Right atrium auricular region (tissue), 2 donors: ENCODE measurements at places on chromosomes 4 and X. TPM values are rescaled to one million over a fixed set of nuclear protein-coding genes. Genes with fewer than 3 reads are reported as not detected.

Gene CSN1S1
- total RNA-seq: not detected

- DNase-seq: no peak
Observed at GRCh38 chrX:103376979-103377324, 614 bp downstream of the BEX3 start.

DNA sequence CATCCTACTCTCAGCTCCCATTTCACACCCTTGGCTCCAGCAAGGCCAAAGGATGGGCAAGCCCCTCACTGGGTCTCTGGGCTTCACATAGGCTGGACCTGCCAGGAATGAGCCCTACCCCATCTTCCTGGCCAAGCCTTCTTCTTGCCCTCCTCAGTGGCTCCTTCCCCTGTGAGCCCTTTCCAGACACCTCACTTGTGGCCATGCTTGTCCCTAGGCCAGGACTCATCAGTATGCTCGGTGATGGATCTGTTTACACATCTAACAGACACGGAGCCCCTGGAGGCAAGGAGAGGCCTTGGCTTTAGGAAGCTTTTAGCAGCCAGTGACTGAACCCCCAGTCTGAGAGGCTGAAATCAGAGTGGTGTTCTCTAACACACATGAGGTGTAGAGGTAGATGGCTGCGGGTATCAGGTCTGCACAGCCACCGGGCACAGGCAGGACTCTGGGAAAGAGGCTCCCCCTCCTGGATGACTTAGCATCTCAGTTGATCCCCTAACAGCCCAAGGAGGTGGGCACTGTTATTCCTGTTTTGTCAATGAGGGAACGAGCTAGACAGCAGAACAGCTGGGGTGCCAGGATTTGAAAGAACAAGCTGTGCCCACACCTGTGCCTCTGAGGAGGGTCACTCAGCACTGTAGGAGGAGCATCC lies 44.8 kb downstream of the PPP2R2C start:
- DNase-seq: no peak

GRCh38 chr4:24995346-24995919 lies 35.3 kb downstream of the LGI2 start:
- DNase-seq: no peak

Gene SSX4B
- total RNA-seq: not detected

DNA sequence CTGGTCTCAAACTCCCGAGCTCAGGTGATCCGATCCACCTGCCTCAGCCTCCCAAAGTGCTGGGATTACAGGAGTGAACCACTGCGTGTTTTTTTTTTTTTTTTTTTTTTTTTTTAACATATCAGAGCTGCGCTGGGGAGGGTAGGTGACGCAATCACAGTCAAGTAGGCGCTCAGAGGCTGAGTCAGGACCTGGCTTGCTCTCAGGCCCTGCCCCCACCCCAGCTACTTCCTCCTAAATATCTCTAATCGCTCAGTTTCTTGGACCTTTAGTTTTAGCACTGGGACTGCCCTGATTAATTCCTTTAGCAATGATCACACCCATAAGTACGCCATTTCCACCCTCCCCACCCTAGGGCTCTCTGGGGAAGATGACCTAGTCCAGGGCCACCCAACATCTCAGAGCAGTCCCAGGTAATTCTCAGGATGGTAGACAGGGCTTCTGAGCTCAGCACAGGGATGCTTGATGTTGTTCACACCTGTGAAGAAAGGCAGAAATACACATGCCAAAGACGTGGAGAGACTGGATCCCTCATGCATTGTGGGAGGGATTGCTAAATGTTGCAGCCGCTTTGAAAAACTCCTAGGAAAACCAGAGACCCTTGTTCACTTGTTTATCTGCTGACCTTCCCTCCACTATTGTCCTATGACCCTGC lies 50.2 kb downstream of the DDX3X start:
- peak; percentile 82 for DNase-seq

DNA sequence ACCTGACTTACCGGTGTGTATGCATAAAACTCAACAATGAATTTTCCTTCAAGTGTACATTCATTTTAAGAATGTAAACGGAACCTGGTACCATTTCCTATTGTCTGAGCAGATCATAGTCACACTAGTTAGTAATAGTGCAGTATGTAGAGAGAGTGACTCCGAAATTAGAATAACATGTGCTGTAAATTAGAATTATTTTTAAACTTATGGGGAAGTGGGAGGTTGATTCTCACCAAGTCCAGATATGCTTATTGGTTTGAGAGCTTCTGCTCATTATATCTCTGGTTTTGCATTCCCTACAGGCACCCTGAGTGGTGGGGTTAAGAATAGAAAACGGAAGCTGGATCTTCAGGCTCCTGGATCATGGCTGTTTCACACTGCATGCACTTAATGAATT lies 39.6 kb downstream of the KLF3 start:
- DNase-seq: no peak

- no peak for DNase-seq
Observed at GRCh38 chrX:16903274-16904022, 33.3 kb upstream of the RBBP7 start.

DNA sequence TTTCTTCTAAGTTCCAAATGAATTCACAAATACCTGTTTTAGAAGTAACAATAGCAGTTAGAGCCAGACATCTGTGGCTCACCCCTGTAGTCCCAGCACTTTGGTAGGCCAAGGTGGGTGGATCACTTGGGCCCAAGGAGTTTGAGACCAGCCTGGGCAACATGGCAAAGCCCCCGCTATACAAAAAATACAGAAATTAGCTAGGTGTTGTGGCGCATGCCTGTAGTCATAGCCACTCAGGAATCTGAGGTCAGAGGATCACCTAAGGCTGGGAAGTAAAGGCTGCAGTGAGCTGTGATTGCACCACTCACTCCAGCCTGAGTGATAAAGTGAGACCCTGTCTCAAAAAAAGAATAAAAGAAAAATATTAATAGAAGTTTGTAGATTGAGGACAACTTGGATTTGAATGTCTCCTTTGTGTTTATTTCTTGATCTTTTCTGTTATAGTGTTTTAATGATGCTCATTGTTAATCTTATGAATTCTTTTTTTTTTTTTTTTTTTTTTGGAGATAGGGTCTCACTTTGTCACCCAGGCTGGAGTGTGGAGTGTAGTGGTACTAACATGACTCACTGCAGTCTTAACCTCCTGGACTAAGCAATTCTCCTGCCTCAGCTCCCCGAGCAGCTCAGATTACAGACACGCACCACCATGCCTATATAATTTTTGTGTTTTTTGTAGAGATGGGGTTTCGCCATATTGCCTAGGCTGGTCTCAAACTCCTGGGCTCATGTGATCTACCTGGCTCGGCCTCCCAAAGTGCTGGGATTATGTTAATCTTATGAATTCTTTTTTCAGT lies 30.7 kb upstream of the RAPGEF2 start:
- DNase-seq: no peak

GRCh38 chr4:6918338-6918737 lies 8.7 kb downstream of the TBC1D14 start:
- DNase-seq: no peak

DNA sequence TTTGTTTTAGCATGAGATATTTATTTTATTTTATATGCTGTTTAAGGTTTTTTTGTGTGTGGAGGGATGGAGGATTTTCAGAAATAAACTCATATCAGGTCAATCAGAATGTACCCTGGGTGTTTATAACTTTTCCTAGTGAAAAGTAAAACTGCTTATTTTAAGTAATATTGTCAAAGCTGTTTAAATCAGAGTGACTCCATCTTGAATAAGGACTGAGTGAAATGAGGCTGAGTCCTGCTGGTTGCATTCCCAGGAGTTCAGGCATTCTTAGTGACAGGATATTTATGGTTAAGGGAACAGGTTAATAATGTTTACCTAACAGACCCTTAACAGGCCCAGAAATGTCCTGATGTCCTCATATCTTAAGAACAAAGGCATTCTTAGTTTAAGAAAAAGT lies 1160.9 kb upstream of the PCDH7 start:
- no peak for DNase-seq

Gene PAK3
- total RNA-seq: 0.16 TPM

DNA sequence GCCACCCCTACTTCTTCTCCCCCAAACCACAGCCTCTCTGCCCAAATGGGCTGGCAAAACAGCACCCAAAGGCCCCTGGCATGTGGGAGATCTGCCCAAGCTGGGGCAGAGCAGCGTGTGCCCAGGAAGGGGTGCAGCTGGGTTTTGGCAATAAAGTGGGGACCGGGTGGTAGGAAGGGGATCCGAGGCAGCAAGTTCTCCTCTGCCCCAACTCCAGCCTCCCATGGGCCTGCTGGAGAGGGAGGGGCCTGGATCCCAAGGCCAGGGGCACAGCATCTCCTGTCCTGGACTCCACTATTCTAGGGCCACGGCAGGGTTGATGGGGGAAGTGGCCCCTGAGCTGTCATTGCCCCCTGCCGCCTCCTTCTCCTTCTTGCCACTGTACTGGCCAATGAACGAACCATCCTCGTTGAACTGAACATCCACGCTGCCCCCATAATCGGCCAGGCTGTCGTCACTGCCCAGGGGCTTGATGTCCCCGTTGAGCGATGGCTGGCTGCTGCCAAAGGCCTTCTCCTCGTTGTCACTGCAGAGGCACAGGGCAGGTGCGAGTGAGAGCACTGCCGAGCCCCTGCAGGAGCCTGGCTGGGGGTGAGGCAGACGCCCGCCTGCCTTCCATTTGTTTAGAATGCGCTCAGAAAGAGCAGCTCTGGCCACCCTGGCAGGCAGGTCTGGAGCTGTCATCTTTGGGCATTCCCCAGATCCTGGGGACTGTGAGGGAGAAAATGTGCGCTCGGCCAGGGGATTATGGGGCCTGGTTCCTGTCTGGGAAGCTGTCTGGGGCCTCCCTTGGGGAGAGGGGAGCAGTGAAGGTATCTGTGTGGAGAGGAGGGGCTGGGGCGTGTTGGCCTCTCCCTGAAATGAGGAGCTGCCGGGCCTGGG lies 23.4 kb downstream of the L1CAM start:
- no peak for DNase-seq

DNA sequence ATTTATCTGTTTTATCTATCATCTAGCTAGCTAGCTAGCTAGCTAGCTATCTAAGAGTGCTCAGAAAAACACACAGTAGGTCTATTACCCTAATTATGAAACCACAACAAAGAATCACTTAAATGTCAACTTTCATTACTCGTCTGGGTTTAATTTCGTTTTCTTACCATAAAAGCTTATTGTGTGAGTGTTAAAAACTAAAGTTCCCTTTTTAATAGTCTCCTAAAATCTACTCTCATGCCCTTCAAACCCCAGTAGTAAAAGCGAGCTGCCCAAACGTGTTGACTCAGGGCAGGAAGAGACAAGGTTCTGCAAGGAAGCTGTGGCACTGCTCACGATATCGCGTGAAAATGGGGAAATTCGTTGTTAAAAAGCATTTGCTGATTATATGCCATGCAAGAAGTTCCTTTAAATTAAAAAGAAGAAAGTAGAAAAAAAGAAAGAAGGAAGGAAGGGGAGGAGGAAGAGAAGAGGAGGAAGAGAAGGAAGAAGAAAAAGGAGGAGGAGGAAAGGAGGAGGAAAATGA lies 595 bp downstream of the MBNL3 start:
- no peak for DNase-seq

GRCh38 chr4:14583331-14583730 lies 418.9 kb upstream of the CPEB2 start:
- no peak for DNase-seq

Gene EDA
- total RNA-seq: 14.9 TPM

Gene CDX4
- not detected for total RNA-seq

Gene SPCS3
- total RNA-seq: 45.7 TPM

Gene GPR50
- not detected for total RNA-seq

DNA sequence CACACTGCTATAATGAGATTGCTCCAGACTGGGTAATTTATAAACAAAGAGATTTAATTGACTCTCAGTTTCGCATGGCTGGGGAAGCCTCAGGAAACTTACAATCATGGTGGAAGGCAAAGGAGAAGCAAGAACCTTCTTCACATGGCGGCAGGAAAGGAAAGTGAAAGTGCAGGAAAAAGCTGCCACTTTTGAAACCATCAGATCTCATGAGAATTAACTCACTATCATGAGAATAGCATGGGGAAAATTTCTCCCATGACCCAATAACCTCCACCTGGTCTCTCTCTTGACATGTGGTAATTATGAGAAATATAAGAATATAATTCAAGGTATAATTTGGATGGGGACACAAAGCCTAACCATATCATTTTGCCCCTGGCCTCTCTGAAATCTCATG lies 884.2 kb downstream of the GLUD2 start:
- no peak for DNase-seq

DNA sequence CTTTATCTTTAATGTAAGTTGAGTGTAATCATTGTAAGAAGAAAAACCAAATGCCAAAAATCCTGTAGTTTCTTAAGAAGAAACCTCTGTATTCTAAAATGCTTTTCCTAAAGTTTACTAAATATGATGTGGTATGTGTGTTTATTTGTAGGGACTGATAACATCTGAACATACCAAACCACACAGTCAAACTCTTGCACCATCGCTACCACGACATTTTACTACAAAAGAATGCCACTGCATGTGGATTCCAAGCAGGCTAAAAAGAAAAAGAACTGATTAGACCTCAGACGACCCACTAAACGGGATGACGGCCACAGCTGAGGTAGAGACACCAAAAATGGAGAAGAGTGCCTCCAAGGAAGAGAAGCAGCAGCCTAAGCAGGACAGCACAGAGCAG lies 46.1 kb downstream of the LAS1L start:
- DNase-seq: no peak

Gene NOX1
- total RNA-seq: 0.82 TPM

DNA sequence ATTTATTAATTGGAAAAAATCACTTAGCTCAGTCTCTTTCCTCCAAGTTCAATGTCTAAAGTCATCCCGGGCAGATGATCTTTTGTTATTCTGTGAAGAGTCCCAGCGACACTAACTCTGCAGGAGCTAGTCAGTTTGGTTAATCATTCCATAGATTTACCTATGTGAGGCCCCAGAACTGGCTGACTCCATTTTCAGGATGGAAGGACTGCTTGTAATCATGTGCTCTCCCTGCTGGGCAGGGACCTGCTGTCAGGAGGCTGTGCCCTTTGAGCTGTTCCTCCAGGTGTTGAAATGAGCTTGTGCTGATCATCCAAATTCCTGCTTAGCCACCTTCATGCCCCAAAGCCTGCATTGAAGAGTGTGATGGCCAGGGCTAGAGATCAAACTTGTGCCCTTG lies 169.8 kb downstream of the NHS start:
- no peak for DNase-seq

DNA sequence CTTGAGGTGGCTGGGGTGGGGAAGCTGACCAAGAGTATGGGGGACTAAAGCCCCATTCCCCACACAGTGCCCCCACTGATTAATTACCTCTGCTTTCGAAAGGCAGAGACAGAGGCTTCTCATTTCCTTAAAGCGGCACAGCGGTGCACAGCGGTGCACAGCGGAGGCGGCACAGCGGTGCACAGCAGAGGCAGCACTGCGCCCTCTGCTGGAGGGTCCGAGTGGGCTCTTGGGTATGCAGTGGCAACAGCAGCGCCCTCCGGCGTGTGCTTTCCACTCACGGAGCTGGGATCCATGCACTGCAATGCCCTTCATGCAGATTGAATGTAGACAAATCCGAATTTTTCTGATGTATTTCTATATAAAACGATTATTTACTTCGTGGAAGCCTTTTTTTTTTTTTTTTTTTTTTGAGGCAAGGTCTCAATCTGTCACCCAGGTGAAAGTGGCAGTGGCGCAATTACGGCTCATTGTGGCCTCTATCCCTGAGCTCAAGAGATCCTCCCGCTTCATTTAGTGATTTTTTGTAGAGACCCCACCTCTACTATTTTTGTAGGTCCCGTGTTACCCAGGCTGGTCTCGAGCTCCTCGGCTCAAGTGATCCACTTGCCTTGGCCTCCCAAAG lies 19.7 kb upstream of the PRPS2 start:
- DNase-seq: no peak

GRCh38 chr4:163603257-163603656 lies 108.8 kb downstream of the TMA16 start:
- no peak for DNase-seq

Gene PLXNB3
- 8.2 TPM for total RNA-seq
